ENCODE measurements at places on chromosomes 5 and 9.

DNA sequence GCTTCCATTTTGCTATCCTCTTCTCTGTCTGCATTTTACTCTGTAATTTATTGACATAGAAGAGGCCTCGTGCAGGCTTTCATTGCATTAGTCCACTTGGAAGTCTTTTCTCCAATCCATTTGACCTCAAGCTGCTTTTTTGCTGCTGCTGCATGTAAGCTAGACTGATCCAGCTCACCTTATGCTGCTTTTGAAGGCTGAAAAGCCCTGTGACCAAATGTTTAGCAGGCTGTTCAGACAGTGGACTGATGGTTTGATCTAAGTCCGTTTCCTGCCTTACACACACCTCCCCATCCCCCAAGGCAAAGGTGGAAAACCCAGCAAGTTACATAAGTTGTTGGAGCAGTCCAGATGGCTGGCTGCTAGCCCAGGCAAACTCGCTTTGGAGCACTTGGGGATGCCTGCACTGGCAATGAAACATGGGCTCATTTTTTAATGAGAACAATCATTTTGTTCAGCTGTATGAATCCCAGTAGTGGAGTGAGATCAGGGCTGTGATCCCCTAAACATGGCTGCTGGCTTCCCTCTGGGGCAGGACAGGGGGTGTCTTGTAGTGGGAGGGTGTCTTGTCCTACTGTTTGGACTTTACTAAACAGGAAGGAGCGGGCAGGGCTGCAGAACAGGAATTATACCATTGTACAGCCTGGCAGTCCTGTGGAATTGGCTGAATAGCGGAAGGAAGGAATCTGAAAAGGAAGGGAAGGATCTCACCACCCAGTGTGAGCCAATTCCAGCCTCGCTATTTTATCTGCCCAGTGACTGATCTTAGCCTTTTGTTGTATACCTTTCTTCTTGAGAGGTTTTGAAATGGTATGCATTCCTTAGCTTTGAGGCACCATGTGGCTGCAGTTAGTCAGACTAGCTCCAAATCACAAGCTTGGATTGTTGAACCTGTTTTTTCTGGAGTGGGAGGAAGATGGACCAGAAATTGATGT lies 212.0 kb downstream of the ARHGAP26 start:
- no peaks in the 10 kb centered on the region for H3K27me3 ChIP-seq
- H3K36me3 ChIP-seq, result no peaks in the 10 kb centered on the region
- H3K4me1 ChIP-seq, result peaks cover 21% of the 10 kb centered on the region
- DNase-seq, result peak; percentile 49

DNA sequence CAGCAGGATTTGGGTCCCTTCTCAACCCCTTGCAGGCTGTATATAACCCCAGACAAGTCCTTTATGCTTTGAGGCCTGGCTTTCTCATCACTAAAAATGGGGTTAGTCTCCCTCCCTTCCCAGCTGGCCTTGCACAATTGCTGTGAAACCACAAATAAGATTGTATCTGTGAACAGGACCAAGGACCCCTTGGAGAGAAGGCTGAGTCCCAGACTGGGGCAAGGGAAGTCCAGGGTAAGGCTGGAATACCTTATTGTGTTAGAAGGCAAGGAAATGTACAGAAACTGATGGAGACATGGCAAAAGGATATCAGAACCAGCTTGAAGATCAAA lies 11.4 kb downstream of the MACROH2A1 start:
- H3K27ac ChIP-seq, result no peak overlapping the region
- peaks cover 3% of the 10 kb centered on the region for H3K36me3 ChIP-seq
- H3K4me3 ChIP-seq, result no peak overlapping the region
- no peaks in the 10 kb centered on the region for H3K4me1 ChIP-seq

GRCh38 chr5:27769748-27770402 lies 731.5 kb upstream of the CDH9 start:
- no peak overlapping the region for H3K4me3 ChIP-seq
- H3K27ac ChIP-seq, result no peak overlapping the region
- no peaks in the 10 kb centered on the region for H3K27me3 ChIP-seq
- no peaks in the 10 kb centered on the region for H3K4me1 ChIP-seq
- H3K36me3 ChIP-seq, result no peaks in the 10 kb centered on the region
- no peak for DNase-seq

- no peak overlapping the region for H3K27ac ChIP-seq
- H3K36me3 ChIP-seq, result peaks cover 13% of the 10 kb centered on the region
- DNase-seq, result peak; percentile 70
Observed at GRCh38 chr9:69931340-69931739, 110.7 kb downstream of the CFAP95 start.

GRCh38 chr9:1938675-1939170 lies 76.4 kb upstream of the SMARCA2 start:
- no peaks in the 10 kb centered on the region for H3K36me3 ChIP-seq
- no peak for DNase-seq

GRCh38 chr9:86983249-86983619 lies 35.9 kb upstream of the GAS1 start:
- H3K27ac ChIP-seq, result no peak overlapping the region
- DNase-seq, result no peak

GRCh38 chr9:115649991-115650472 lies 503.6 kb upstream of the PAPPA start:
- H3K27ac ChIP-seq, result no peak overlapping the region
- H3K4me1 ChIP-seq, result no peaks in the 10 kb centered on the region

- H3K36me3 ChIP-seq, result peaks cover 3% of the 10 kb centered on the region
- DNase-seq, result no peak
- no peaks in the 10 kb centered on the region for H3K27me3 ChIP-seq
- H3K27ac ChIP-seq, result no peak overlapping the region
- no peaks in the 10 kb centered on the region for H3K4me1 ChIP-seq
Observed at GRCh38 chr5:135386886-135387628, 12.0 kb downstream of the MACROH2A1 start.

DNA sequence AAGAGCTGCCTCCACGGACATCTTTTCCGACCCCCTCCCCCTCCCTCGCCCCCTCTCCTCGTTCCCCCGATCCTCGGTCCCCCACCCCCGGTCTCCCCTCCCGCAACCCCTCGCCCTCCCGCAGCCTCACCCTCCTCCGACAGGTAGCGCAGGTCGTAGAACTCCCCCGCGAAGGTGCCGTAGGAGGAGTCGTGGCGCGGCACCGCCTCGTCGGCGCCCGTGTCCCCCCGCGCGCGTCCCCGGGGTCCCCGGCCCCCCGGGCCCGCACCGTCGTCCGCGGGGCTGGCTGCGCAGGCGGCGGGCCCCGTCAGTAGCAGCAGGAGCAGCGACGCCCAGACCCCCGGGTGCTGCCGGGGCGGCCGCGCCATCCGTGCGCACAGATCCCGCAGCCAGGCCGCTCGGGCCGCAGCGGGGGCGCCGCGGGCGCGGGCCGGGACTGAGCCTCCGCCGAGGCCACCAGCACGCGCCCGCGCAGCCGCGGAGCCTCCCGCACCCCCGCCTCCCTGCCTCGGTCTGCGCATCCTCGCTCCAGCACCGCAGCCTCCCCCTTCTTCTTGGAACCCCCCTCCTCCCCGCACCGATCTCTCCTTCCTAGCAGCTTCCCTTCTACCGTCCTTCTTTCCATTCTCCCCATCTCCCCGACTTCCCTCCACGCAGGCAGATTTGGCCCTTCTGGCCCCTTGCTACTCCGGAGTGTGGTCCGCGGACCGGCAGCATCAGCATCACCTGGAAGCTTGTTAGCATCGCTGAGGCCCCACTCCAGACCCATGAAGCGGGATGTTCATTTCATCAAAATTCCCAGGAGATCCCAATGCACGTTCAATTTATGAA lies at the start of gene FRRS1L:
TSS of gene FRRS1L (minus strand) at position 479 of the 831 bp plus-strand sequence. CDS start at position 368, 111 bp downstream.
- peak; percentile 71 for DNase-seq
- peak within 1 kb of the TSS; percentile 68 for H3K4me3 ChIP-seq
- H3K36me3 ChIP-seq, result no peaks in the 10 kb centered on the region
- 0 out of 2 replicates have a peak, but pooled peaks cover 9% of the 10 kb centered on the region for H3K4me1 ChIP-seq
- H3K27me3 ChIP-seq, result peaks cover 37% of the 10 kb centered on the region

All from GM23338 (cell line).